ELF-1 (cell line): ENCODE measurements at places on chromosomes 12 and 14.

- no peak for DNase-seq
These were observed 18.0 kb downstream of the MFAP5 start for GRCh38 chr12:8644345-8645248.

GRCh38 chr14:20730891-20731290 lies 14.8 kb upstream of the EDDM3A start:
- DNase-seq, result no peak

- no peak for DNase-seq
These were observed 205.2 kb upstream of the EEA1 start for GRCh38 chr12:93134175-93134890.

- no peak for DNase-seq
These were observed 177.7 kb downstream of the MED13L start for GRCh38 chr12:116099652-116100432.

DNA sequence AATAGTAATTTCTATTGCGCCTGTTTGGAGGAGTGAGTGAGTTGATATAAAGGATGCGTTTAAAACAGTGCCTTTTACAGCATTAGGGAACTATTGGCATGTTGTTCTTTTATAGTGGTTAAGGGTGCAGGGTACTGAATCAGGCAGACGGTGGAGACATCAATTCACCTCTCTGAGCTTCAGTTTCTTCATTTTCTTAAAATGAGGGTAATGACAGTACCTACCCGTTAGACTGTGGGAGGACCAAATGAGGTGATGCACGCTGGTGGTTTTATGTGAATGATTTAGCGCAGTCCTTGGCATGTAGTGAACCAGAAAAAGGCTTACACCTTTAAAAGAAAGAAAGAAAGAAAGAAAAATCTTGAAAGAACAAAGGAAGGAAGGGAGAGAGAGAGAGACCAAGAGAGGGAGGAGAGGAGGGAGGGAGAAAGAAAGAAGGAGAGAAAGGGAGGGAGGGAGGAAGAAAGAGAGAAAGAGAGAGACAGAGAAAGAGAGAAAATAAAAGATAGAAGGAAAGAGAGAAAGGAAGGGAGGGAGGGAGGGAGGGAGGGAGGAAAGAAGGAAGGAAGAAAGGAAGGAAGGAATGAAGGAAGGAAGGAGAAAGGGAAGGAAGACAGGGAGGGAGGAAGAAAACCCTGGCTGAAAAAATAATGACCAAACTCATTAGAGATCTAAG lies 22.2 kb upstream of the CCND2 start:
- no peak for DNase-seq

DNA sequence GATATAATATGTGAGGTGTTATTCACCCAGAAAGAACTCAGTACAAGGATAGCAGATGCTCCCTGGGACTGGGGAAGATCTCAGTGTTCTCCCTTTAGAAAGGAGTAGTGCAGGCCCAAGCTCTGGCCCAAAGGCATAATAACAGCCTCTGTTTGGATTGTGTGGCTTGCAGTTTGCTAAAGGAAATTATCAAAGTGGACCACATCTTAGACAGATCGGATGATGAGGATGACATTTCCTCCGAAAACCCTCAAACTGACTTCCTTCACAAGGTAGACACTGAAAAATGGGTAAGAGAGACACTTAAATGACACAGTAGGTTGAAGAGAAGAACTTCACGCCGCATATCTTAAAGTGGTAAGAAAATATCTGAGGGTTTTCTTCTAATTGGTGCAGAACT lies 26.1 kb downstream of the SMCO2 start:
- DNase-seq, result no peak

DNA sequence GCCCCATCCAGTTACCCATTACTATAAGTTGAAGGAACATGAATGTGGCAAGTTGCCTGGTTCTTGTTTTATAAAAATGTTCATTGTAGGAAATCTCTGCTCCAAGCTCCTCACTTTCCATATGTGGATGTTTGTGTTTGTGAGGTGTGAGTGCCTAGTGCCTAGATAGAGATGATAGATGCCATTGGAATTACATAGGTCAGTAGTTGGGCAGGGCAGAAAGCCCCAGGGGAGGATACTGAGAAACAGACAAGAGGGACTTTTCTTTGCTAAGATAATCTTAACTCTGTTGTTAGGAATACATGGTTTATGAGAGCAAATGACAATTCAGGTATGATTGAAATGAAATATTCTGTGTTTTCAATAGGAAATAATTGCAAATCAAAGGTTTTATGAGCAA lies 226.3 kb upstream of the GRIP1 start:
- DNase-seq, result no peak

GRCh38 chr14:81594012-81594411 lies 60.4 kb upstream of the SEL1L start:
- DNase-seq, result peak; percentile 36

DNA sequence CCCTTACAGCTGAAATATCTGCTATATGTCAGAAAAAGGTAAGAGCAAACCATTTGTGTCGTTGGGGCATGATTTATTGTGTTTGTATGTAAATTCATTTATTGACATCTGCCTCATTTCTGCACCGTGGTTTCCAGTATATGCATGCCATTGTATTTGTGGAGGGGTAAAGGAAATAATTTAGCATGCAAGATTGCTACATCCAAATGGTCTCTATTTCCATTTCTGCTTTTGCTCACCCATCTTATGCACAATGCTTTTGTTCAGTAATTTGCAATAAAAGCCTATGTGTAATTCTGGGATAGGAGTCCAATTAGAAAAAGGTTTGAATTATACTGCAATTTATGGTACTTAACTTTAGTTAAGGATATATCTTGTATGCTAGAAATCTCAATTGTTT lies 101.8 kb downstream of the UNC79 start:
- no peak for DNase-seq

DNA sequence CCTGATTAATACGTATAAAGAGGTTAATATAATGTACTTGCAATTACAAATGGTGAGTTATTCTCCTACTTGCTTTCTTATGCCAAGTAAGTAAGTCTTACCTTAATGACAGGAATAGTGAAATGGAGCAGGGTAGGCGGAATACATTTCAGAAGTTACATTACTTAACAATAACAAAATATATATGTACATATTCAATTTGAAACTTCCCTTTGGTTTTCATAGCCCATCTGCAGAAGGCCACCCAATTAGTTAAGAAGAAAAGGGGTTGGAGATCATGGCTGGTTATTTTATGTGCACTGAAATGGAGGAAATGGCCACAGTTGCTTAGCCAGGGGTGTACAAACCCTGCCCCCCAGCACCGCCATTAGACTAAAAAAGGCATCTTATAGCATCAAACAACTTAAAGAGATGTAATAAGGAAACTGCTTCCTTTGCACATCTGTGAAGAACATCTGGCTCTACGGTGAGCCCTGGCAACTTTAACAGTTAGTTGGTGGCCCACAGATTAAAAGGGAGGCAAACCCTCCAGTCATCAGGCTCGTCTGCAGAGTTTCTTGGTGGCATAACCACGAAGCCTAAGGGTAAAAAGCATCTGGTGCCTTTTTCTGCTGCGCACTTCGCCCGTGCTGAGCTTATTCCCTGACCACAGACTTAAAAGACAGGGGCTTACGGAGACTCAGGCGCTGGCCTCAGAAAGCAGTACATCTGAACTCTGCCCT lies 38.8 kb upstream of the DACT1 start:
- no peak for DNase-seq

- no peak for DNase-seq
These were observed 1052.4 kb downstream of the BCL11B start for GRCh38 chr14:98219638-98220037.

GRCh38 chr12:107469011-107469410 lies 216.6 kb upstream of the PWP1 start:
- DNase-seq, result no peak

DNA sequence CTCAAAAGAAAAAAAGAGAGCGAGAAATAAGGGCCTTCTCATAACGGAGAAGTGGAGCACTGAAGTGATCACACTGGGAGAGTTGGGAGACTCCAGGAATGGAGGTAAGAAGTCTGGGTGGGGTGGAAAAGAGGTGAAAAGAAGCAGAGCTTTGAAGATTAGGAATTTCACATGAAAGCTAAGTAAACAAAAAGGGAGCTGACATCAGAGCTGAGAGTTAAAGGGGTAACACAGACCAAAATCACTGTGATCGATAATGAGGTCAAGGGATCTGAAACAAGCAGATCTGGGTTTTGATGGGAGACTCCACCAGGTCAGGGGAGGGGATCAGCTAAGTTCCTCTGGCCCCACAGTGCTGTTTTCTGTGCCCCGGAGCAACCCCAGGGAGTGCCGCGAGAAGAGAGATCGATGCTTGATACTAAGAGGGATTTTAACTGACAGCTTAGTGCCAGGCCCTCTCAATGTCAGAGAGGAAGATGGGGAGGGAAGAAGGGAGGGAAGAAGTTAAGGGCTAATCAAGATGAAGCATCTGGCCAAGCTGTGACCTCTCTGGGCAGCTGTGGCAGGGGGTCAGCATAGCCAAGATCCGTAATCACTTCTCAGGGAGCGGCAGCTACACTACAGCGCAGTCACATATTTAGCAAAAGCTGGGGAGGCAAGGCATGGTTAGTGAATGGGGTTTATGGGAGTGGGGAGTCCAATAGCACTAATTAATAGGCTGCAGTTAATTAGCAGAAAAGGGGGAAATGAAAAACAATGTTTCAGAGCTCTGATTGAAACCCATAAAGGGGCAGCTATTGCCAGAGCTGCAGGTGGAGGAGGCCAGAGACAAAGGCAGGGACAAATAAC lies 8.0 kb downstream of the AQP6 start:
- peak; percentile 25 for DNase-seq
